ENCODE measurements at places on chromosomes 3 and 15. TPM values are rescaled to one million over a fixed set of nuclear protein-coding genes. Genes with fewer than 3 reads are reported as not detected.

Gene KLHL40
- total RNA-seq, result not detected

Gene SLC9C1
- 0.41 TPM for total RNA-seq

Gene TIMP4
- total RNA-seq, result 40.3 TPM

Gene GABRR3
- not detected for total RNA-seq

Gene ZPLD1
- total RNA-seq, result not detected

Gene PIAS1
- 39.6 TPM for total RNA-seq

Gene PRC1
- 143 TPM for total RNA-seq

Gene LDHAL6B
- total RNA-seq, result not detected

Gene IL5RA
- not detected for total RNA-seq

Gene BBX
- total RNA-seq, result 22.2 TPM

Gene GHSR
- not detected for total RNA-seq

Gene FGF12
- total RNA-seq, result 9.6 TPM

Gene SLC51A
- total RNA-seq, result 0.30 TPM

Gene NRROS
- 5.3 TPM for total RNA-seq

Gene ZNF860
- 1.5 TPM for total RNA-seq

Measured in H7 (cell line).